ENCODE measurements at places on chromosomes 7 and 10. TPM values are rescaled to one million over a fixed set of nuclear protein-coding genes. Genes with fewer than 3 reads are reported as not detected.

Gene OR2A12
- total RNA-seq, result not detected

Gene NKX1-2
- not detected for total RNA-seq

Gene HTR7
- 0.33 TPM for total RNA-seq

Gene UTF1
- total RNA-seq, result not detected

Gene TMEM130
- total RNA-seq, result not detected

Gene LRIT1
- not detected for total RNA-seq

Gene STK31
- total RNA-seq, result not detected

Gene FAM200A
- 5.0 TPM for total RNA-seq

Gene CDK14
- total RNA-seq, result 21.5 TPM

Gene GIMAP4
- 22.3 TPM for total RNA-seq

Gene MRLN
- total RNA-seq, result not detected

Gene PPP1R9A
- 23.4 TPM for total RNA-seq

Gene WIPF3
- 2.9 TPM for total RNA-seq

DNA sequence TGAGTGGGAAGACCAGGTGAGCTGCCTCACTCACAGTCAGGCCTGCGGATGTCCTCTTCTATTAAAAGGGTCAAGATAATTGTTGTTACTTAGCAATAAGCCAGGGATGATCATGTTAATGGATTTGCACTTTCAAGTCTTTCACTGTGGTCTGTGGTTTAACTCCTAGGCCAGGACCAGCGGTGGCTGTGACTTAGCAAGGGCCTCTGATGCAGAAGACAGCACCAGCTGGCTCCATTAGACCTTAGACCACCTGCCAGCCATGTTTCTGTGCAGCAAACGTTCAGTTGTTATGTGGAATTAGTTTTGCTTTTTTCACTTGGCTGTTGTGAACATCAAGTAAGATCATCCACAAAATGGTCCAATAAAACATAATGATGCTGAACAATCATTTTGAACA, 537.3 kb downstream of the TNS3 start:
- no peak for DNase-seq

- no peak for DNase-seq
These were observed 220.9 kb downstream of the C7orf25 start for GRCh38 chr7:42690794-42691639.

- DNase-seq, result no peak
These were observed 191.7 kb downstream of the PPP1R9A start for GRCh38 chr7:95099106-95099505.

DNA sequence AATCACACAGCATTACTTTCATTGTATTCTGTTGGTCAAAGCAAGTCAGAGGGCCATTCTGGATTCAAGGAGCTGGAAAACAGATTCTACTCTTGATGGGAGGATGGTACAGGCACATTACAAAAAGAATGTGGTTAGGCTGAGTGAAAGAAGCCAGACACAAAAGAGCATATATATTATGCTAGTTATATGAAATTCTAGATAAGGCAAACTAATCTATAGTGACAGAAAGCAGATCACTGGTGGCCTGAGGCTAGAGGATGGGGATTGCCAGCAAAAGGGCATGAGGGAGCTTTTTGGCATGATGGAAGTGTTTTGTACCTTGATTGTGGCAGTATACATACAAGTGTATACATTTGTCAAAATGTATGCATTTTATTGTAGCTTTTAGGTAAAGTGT, 96.8 kb downstream of the SPAG6 start:
- no peak for DNase-seq

GRCh38 chr10:101933976-101934375, 90.4 kb upstream of the KCNIP2 start:
- no peak for DNase-seq

GRCh38 chr10:6009961-6010360, 32.6 kb upstream of the IL15RA start:
- DNase-seq, result no peak

DNA sequence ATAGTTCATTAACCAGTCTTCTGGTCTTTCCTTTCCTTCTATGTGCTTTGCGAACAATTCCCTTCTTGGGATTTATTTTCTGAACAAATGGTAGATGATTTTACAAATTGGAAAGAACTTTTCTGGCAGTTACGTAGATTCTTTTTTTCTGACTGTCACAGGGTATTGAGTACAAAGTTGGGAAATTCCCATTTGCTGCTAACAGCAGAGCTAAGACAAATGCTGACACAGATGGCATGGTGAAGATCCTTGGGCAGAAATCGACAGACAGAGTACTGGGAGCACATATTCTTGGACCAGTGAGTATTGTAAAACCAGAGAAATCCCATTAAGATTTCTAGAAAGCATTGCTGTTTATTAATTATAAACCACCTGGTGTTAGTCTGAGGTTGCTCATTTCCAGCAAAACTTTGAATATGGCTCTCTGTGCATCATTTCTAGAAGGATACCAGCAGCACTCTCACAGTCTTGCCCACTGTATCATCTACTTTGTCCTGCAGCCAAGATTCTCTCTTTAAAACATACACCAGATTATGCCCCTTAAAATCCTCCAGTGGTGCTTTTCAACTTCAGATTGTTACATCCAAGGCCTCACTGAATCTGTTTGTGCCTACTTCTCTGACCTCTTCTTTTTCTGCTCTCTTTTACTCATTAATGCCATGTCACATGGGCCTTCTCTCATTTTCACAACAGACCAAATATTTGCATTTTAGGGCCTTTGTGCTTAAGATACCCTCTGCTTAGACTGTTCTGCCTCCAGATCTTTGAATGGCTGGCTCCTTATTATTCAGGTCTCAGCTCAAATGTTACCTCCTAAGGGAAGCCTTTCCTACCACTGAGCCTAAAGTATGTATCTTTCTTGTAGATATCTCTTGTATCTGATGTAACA, 27.0 kb downstream of the DLD start:
- no peak for DNase-seq

GRCh38 chr7:51606601-51607154, 290.1 kb upstream of the COBL start:
- no peak for DNase-seq

- no peak for DNase-seq
These were observed 3.1 kb upstream of the PTPRE start for GRCh38 chr10:127903789-127904188.

- no peak for DNase-seq
These were observed 7.8 kb downstream of the SUN1 start for GRCh38 chr7:840001-840600.

GRCh38 chr10:14687340-14687739, 87.4 kb downstream of the FAM107B start:
- no peak for DNase-seq

- DNase-seq, result no peak
These were observed 135.4 kb downstream of the LRRC4 start for GRCh38 chr7:127895814-127896280.

- DNase-seq, result no peak
These were observed 2.8 kb upstream of the CHCHD1 start for GRCh38 chr10:73779018-73779417.

DNA sequence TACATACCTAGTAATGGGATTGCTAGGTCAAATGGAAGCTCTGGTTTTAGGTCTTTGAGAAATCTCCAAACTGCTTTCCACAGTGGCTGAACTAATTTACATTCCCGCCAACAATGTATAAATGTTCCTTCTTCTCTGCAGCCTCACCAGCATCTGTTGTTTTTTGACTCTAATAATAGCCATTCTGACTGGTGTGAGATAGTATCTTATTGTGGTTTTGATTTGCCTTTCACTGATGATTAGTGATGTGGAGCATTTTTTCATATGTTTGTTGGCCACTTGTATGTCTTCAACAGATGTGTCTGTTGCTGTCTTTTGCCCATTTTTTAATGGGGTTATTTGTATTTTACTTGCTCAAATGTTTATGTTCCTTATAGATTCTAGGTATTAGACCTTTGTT, 675.5 kb downstream of the SUGCT start:
- no peak for DNase-seq

DNA sequence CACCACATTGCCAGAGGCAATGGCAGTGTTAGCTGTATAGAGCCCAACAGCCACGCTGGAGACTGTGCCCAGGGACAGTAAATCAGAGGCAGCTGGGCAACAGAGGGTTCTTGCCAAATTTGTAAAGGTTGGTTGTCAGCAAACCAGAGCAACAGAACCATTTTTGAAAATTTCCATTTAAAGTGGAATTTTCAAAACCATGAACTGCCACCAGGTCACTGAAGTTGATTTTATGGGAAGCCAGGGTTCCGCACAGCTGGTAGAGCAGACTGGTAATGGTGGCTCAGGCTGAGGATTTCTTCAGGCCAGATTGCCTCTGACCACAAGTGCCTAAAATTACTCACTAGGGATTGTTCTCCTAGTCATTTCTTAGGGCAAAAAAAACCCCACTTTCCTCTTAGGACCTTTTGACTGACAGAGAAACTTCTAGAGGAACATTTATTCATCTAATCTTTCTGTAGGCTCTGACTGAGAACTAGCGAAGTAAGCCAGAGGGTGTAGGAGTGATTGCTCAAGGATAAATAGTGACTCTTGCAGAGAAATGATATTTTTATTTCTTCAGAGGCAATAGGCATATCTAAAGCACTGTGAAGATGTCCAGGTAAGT, 342.4 kb downstream of the BBS9 start:
- DNase-seq, result no peak

GRCh38 chr10:22368402-22368801, 23.1 kb downstream of the SPAG6 start:
- no peak for DNase-seq

- DNase-seq, result no peak
These were observed 1.3 kb downstream of the CUL1 start for GRCh38 chr7:148699782-148700629.

DNA sequence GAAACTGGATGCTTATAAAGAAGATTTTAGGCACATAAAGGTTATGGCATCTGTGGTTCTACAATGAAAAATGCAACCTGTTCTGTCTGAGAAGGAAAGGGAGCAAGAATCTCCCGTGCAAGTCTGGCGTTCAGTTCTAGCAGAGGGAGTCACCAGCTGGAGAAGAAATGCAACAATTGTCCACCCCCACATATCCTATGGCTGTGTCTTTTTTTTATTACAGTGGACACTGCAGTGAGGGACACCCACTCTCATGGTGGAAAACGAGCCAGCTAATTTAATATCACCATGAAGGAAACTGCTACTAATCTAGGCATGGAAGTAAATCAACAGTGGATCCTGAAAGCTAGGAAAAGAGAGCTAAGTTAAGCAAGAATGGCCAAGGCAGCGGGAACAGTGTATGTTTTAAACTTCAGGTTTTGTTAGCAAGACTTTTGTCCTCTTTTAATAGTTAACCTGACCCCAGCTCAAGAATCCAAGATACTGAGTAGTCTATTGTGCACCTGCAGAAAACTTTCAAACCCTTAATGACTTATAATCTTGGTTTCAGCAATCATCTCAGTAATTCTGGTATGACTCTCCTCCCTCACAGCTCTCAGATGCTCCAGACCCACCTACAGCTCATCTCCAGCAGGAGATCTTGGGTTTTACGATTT, 149.3 kb downstream of the FGFR2 start:
- DNase-seq, result no peak

- DNase-seq, result no peak
These were observed 146.3 kb upstream of the SP8 start for GRCh38 chr7:20932785-20933527.

DNA sequence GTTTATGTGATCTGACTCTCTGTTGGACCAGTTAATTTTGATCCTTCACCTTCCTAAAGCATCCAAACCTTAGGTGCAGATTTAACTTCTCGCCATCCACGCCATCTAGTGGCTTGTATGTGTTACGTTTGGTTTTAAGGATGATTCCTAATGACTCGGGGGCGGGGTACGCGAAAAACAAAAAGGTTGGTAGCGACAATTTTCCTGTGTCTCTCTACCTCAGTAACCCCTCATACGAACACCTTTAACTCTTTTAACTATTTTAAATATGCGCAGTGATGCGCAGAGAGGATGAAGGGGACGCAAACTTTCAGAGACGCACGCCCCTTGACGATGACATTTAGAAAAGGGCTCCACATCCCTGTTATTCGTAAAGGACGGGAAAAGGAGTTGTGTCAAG, 714 bp upstream of the KCND2 start:
- DNase-seq, result no peak

DNA sequence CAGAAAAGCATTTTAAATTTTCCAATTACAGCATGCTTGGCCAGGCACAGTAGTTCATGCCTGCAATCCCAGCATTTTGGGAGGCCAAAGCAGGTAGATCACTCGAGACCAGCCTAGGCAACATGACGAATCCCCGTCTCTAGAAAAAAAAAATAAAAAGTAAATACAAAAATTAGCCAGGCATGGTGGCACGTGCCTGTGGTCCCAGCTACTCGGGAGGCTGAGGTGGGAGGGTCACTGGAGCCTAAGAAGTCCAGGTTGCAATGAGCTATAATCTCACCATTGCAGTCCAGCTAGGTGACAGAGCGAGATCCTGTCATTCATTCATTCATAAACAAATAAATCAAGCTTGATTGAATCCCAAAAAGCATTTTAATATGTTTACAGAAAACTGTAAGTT, 234.9 kb downstream of the PARD3 start:
- no peak for DNase-seq

GRCh38 chr7:44396496-44396895, 71.1 kb upstream of the CAMK2B start:
- no peak for DNase-seq

- DNase-seq, result no peak
These were observed 27.0 kb upstream of the FRAT2 start for GRCh38 chr10:97361537-97361901.

DNA sequence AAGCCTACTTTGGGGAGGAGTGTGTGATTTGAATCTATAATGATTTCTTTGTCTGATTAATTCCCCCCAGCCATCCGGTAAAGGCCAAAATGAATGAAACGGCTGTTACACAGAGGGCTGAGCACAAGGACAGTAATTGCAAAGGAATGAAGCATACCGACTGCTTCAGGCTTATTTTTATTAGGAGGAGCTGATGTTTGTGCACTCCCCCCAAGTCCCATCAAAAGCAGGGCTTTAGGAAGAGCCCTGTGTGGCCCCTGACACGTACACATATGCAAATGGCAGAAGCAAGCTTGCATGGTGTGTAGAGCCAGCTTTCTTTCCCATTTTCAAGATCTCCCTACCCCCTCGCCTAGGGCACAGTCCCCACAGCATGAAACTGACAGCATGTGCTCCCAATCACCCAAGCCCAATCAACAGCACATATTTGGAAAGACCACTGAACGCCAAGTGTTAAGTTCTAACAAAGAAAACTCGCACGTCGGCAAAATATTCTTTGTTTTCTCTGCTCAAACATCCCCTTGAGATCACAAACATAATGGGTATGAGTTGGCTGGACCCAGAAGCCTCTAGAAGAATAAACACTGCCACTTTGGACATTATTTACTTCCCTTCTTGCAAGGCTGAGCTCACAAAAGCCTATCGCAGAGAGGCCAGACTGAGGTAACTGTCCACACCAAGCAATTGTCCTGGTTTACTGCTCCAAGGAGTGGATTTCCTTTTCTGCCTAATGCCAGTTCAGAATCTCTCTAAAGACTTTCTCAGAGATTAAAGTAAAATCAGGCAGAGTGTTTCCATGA, 143.0 kb downstream of the CUBN start:
- no peak for DNase-seq

GRCh38 chr10:49751216-49751615, 10.9 kb downstream of the OGDHL start:
- no peak for DNase-seq

- peak; percentile 68 for DNase-seq
These were observed 42.1 kb downstream of the CYP26A1 start for GRCh38 chr10:93115661-93116383.

- DNase-seq, result no peak
These were observed 32.9 kb upstream of the WDR11 start for GRCh38 chr10:120818301-120818700.
